ENCODE measurements at places on chromosomes 5 and 9.

DNA sequence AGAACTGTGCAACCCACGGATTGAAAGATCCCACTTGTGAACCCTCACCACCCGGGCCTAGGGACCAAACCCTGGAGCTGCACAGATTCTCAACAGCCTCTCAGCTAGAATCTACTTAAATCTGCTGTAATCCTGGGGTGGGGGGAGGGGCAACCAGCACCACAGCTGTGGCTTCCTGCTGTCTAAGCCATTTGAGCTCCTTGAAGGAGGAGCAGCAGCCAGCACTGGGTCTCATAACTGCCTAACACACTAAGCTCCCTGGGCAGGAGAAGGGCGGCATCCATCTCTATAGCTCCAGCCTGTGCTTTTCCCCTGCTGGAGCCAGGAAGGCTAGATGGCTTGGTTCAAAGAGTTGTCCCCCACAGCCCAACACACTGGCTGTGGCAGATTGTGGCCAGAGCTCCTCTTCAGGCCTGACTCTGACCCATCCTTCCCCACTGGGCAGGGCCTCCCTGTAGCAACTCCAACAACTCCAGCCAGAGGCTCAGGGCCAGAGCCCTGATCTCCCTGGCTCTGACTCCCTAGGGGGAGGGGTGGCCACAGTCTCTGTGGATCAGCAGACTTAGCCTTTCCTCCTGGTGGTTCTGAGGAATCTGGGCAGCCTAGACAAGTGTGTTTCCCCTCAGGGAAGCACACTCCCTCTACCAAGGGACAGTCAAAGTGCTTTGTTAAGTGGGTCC lies 72.0 kb upstream of the C9orf72 start:
- DNase-seq: no peak

DNA sequence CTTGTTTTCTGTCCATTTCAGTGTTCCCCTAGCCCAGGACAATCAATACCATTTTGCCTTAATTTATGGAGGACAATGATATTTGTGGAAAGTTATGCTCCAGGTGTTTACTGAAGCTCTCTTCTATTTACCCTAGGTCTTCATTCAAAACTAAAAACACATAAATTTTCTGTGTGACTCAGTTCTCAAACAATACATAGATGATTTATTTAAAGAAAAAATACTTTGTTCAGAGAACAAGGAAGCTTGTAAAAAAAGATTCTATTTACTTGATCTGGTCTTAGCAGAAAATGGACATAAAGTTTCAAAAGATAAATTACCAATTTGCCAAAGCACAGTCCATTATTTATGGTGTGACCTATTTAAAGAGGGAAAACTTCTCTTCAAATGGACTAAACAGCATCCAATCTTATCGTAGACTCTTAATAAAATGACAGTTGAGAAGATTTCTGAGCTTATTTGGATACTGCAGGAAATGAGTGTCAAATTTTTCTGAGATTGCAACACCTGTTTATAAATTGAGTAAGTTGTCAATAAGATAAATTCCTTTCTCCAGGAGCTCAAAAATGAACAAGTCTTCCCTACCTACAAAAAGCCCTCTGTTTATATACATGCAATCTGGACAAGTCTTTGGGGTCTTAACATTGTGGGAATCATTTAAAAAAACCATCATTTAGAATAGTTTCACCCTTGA lies 627.2 kb downstream of the PSAT1 start:
- DNase-seq: no peak

GRCh38 chr9:18437315-18438201 lies 36.4 kb upstream of the ADAMTSL1 start:
- no peak for DNase-seq

DNA sequence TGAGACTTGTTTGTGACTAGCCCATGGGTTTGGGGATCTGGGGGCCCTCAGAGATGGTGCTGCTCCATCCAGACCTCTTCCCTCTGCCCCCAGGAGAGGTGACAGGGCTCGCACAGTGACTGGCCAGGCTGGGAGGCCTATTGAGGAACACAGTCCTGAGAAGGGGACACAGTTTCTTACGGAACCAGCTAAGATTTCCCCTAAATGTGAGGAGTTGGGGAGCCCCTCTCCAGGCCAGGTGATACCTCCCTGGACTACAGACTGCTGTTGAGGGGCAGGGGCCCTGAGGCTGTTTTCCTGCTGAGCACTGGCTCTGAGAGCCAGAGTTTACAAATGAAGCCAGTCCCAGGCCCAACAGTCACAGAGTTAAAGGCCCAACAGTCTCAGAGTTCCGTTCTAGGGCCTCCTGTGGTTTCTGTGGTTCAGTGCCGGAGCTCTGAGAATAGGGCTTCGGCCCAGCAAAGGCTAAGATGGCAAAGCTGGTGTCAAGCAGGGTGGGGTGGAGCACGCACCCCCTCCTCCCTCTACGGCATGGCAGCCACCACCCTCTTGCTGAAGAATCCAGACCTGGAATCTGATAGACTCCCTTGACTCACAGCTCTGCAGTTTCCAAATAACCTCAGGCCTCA lies 1.1 kb upstream of the SEMA4D start:
- DNase-seq: peak; percentile 21

- DNase-seq: no peak
These were observed 23.2 kb downstream of the EGR1 start for GRCh38 chr5:138488481-138488945.

- no peak for DNase-seq
These were observed 28.3 kb upstream of the CRB2 start for GRCh38 chr9:123327697-123328100.

DNA sequence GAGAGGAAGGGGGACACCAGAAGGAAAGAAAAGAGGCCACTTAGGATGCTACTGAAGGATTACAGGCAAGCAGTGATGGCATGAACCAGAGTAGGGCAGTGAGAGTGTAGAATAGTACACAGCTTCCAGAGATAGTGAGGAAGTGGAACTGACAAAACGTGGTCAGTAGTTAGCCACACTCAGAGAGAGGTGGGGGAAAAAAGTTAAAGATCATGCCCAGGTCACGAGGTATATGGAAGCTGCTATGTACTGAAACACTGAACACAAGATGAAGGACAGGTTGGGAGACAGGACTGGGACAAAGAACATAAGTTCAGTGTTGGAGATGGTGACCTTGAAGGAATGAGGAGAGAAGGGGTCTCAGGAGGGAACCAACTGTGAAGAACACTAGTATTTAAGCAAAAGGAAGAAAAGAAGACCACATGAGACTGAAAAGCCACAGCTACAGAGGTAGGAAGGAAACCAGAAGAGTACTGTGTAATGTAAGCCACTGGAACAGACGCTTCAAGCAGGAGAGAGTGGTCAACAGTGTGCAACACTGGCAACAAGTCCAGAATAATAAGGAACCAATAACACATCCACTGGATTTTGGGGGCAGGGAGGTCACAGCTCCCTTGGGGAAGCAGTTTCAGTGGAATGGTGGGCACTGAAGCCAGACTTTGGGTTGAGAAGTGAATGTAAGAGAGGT lies 45.5 kb downstream of the ELL2 start:
- no peak for DNase-seq

- DNase-seq: no peak
These were observed 87.9 kb downstream of the PRDM6 start for GRCh38 chr5:123176938-123177275.

DNA sequence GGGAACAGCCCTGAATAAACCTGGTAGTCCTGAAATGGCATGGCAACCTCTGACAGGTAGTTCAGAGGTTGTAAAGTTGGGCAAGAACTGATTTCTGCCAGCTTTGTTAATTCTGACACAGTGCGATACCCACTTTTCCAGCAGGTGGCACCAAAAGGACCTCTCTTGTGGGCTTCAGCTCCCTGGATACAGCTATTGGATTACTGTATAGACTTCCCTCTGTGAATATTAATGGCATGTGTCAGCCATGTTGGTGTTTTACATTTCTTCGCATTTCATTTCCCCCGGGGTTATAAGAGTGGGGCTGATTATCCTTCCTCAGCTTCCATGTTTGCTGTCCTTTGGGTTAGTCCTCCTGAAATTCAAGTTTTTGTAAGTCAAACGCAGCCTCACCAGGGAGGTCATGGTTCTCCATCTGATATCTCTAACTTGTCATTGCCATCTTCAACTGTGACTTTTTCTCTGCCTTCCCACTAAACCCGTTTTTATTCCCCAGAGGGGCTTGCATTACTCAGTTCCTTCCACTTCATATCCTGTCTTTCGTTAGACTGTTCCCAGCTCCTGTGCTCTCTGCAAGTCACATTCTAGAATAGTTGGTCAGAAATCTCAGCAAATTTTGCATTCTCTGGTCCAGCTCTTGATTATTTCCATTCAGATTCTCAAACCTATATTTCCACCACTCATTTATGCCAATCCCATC lies 135.6 kb downstream of the LIFR start:
- no peak for DNase-seq

GRCh38 chr9:130893341-130894101 lies 3.1 kb downstream of the QRFP start:
- no peak for DNase-seq

- DNase-seq: no peak
These were observed 120.6 kb downstream of the PIK3R1 start for GRCh38 chr5:68336200-68336599.

DNA sequence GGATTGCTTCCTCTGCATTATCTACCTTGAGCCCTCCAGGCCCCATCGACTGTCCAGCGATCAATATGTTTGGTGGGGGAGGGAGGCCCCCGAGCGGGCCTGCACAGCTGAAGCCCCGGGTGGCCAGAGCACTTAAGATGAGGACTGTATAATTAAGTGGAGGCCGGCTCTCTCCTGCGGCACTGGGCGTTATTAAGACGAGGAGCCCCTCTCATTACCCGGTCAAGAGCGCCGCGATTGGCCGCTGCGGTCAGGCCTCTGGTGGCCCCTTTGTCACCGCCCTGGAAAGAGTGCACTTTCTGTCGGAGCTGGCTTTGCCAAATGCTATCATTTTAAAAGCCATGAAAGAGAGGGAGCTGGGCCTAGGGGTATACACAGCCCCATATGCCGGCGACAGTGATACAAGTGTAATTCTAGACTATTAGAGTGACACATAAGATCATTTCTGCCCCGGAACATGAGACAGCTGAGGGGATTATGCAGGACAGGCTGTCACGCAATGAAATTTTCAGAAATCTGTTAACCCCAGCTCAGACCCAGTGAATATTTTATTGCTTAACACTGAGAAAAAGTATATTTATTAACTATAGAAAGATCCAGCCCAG lies 106.3 kb upstream of the IRX1 start:
- no peak for DNase-seq

- DNase-seq: no peak
These were observed 72.7 kb upstream of the RGMB start for GRCh38 chr5:98700730-98701129.

- no peak for DNase-seq
These were observed 226.5 kb downstream of the TLE1 start for GRCh38 chr9:81462801-81463200.

GRCh38 chr5:83524991-83525390 lies 53.4 kb downstream of the VCAN start:
- DNase-seq: no peak

GRCh38 chr9:81371824-81372223 lies 317.5 kb downstream of the TLE1 start:
- no peak for DNase-seq

DNA sequence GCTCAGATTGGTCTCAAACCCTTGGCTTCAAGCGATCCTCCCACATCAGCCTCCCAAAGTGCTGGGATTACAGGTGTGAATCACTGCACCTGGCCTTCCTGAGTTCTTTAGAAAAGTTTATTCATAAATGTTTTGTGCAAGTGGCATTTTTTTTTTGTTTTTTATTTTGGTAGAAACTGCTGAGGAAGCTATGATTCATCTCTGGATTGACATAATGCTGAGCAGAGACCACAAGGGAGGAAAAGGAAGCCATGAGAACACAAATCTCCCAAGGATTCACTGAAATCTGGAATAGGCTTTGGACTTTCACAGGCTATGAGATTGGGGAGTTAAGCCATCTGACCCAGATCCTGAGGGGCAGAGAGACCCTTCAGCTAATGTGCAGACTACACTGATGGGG lies 3.4 kb upstream of the SLC46A2 start:
- DNase-seq: no peak

GRCh38 chr5:129079496-129079895 lies 15.1 kb upstream of the ISOC1 start:
- DNase-seq: no peak

DNA sequence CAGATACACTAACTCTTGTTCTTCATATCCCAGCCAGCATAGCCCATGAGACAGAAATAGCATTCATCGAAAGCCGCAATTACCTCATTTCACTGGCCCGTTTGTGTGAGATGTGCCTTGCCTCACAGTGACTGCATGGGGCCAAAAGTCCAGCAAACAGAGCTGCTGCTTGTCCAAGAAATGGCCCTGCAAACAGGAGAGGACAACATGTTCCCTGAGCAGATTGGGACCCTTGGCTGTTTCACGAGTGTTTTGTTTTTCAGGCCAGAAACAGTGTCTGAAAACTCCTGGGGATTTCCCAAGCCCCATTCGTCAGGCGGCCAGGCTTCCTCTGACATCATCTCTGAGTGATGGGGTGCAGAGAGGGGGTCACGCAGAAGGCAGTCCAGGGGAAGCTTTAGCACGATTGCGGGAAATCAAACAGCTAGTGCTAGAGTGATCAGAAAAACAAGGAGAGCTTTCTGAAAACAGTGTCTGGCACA lies 503.6 kb upstream of the PAPPA start:
- no peak for DNase-seq

- DNase-seq: no peak
These were observed 27.6 kb downstream of the TLX3 start for GRCh38 chr5:171336521-171337209.

DNA sequence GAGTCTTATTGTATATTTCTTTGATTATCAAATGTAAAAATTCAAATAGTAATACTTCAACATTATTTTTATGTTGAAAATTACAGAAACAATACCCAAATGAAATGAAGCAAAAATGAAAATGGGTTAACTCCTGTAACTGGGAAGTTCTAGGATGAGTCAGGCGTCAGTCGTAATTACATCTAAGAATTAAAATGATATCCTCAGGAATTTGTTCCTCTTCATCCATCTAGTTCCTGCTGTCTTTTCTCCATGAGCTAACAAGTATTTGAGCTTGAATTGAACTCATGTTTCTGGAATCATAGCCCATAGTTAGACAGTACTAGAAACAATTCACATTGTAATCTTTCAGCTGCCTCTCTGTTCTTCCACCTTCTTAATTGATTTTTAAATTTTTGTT lies 568.3 kb upstream of the TLE4 start:
- DNase-seq: no peak

DNA sequence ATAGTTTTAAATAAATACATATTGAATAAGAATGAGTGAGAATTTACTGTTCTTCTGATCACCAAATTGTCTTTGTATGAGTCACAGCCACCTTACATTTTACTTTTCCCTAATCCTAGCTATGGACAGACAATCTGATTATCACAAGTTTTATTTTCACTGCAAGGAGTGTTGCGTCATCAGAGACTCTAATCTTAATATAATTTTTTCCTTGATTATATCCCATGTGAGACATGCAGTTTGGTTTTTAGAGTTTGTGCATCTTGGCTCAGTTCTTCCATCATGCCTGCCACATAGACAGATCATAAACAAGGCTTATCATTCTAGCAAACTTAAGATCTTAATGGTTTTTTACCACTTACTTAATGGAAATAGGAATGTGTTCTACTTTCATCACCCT lies 478.5 kb upstream of the CDH18 start:
- no peak for DNase-seq

GRCh38 chr9:93460689-93461413 lies 7.5 kb upstream of the FAM120AOS start:
- no peak for DNase-seq
